ENCODE measurements at places on chromosomes 3 and 15.

DNA sequence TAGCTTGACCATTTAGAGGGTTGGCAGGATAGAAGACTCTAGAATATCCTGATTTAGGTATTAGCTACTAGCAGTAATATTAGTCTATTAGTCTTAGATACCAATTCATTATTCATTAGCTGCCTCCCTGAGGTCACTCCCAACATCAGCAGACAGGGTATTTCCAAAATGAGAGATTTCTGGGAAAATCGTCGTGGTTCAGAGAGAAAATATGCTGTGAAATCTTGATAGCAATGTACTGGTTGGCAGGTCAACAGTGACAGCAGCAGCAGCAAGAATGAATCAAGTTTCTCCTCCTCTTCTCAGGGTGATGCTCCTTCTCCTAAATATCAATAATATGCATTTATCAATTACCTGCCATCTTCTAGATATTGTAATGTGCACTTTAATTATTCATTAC is 41.3 kb upstream of the ROBO1 start:
- DNase-seq: no peak

- DNase-seq: no peak
These were observed 18.3 kb downstream of the CALML4 start for GRCh38 chr15:68186671-68187397.

DNA sequence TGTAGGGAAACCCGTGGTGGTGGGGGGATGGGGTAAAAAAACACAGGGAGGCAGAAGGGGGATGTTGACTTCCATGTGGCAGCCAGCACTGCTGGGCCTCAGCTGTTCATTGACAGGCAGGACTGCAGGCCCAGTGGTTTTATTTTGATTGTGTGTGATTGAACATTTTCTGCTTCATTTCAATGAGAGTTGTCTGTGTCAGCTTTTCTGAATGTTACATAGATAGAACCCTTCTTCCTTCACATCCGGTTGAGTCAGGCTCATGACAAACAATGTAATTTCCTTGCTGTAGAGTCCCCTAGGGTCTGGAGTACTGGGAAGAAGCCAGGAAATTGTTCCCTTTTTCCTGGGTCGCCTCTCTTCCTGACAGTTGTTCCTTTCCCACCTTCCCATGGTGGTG is 8.2 kb upstream of the RPP25 start:
- DNase-seq: no peak

DNA sequence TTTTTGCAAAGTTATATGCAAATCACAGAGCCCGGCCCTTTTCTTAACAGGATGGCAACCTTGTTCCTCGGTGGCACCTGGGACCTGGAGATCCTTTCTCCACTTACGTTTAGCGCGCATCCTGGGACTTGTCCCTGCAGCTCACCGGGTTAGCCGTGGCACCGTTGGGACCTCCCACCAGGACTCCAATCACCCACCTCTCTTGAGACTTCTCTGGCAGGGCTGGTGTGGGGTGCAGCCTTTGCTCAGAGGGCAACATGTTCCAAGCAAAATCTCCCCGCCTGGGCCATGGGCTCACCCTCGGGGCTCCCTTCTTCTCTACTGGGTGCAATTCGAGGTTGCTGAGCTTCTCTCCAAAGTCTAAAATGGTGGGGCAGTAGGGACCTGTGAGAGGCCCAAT is 211.9 kb upstream of the UMPS start:
- DNase-seq: no peak

DNA sequence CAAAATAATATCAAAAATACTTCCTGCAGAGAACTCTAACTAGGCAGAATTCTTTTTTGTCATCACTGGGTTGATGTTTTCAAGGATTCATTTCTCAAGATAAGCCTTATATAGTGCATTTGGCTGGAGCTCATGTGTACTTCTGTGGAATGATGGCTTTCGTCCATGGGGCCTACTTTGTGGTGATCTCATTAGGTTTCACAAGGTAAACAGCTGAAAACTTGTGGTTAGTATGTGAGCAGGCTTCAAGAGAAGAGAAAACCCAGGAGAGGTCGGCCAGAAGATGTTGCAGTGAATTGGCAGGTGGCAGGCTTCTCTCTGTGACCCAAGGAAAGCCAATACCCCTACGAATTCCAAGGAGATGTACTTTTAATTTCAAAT is 121.4 kb upstream of the PHLDB2 start:
- DNase-seq: no peak

- no peak for DNase-seq
These were observed 22.9 kb downstream of the MBNL1 start for GRCh38 chr3:152291649-152292066.

- peak; percentile 74 for DNase-seq
These were observed 63.2 kb downstream of the HCN4 start for GRCh38 chr15:73305331-73306211.

DNA sequence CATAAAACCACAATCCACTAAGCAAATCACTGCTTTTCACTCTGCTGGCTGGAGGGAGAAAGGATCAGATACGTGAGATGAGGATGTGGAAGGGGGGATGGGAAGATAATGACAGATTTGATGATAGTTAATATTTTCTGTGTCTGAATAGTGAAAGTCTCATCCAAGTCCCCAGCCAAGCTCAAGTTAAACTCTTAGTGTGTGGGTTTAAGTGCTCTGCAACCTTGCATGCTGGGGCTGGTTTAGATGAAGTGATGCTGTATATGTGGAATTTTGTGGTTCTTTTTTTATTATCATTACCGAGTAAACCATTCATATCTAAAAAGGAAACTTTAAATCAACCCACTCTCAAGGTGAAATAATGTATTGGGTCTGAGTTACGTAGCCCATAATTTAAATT is 111.0 kb downstream of the TPRG1 start:
- DNase-seq: no peak

GRCh38 chr3:62446337-62446940 is 73.1 kb upstream of the FEZF2 start:
- DNase-seq: no peak

- DNase-seq: peak; percentile 39
These were observed 44.4 kb downstream of the PCOLCE2 start for GRCh38 chr3:142844339-142844977.

DNA sequence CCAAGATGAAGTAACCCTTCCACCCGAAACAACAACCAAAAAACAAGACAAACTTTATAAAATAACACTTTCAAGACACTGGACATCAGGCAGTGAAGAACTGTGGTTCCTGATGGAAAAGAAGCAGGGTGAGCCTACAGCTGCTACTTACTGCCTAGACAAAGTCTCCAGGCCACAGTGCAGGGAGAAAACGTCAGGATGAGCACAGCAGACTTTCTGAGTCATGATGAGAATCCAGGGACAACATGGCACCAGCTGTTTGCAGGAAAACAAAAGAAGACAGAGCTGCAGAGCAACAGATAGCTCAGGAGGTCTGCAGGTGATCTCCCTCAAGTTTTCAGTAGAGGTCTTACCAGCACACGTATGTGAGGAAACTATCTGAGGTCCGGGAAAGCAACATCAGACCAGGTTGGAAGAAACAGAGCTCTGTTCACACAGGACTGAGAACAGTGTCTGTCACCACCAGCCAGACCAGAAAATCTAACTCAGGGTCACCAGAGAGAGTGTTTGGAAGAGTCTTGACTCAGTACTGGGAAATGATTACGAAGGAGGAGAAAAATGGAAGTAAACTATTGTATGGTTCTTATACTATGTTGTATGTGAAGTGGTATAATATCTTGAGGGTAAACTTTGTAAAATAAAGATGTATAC is 108.9 kb downstream of the ANO10 start:
- no peak for DNase-seq

DNA sequence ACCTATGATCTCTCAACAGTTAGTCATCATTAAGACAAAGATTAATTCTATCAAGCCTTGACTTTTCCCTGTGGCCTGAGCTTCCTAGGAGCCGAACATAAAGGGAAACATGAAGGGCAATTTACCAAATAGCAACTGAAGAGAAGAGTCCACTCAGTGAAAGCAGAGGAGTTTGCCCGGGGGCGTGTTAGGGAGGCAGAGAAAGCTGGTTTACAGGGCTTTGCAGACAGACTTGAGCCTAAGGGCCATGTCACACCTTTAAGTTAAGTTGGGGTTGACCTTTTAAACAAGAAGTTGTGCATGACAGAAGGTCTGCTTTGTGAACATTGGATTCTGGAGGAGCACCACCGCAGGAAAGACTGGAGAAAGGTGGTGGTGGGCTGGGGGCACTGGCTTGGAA is 701.8 kb upstream of the CFAP20DC start:
- no peak for DNase-seq

- no peak for DNase-seq
These were observed 31.2 kb downstream of the C3orf20 start for GRCh38 chr3:14706096-14706495.

DNA sequence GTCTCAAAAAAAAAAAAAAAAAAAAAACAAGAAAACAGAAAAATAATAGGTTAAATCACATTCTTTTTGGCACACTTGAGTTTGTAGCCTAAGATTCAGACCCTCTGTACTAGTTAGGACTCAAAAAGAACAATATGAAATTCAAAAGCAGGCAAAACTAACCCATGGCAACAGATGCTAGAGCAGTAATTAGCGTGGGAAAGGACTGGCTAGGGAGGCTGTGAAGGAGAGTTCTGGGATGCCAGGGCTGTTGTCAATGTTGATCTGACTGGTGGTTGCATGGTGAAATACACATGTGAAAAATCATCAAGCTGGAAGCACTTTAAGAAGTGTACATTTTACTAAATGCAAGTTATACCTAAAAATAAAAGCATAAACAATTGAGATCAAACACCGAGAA is 35.6 kb downstream of the KLHL6 start:
- DNase-seq: no peak

DNA sequence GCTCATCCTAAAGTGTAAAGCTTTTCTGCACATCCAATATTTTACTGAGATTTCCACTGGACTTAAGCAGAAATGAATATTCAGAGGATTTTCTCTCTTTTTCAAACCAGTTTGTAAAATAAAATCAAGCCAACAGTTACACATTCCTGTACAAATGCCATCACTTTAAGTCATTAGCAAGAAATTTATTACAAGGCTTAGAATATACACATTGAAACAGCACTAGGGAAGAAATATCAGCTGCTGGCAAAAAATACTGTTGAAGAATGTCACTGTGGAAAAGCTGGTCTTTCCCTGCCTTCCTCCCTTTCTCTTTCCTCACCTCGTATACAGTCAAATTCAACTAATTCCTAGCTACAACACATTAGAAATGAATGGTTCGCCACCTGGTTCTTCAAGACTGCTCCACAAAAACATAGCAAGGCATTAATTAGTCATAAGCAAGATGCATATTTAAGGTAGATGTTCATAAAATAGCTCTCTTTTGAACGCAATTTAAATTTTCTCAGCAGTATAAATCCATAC is 21.3 kb downstream of the PLOD2 start:
- no peak for DNase-seq

DNA sequence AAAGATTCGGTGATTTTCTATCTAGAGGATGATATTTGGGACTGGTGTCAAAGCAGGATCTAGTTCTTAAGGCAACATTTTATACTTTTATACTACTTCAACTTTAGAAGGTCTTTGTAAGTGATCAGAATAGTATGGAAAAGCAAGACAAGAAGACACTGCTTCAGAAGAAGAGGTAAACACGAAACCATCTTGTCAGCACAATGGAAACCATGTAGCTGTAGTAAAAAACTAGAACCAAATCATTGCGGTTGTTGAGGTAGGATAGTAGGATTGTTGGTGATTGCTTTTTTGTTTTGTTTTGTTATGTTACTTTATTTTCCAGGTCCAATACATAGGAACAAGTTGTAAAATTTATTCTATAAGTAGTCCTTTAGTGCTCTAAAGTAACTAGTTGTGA is 40.0 kb downstream of the SEMA6D start:
- DNase-seq: no peak

DNA sequence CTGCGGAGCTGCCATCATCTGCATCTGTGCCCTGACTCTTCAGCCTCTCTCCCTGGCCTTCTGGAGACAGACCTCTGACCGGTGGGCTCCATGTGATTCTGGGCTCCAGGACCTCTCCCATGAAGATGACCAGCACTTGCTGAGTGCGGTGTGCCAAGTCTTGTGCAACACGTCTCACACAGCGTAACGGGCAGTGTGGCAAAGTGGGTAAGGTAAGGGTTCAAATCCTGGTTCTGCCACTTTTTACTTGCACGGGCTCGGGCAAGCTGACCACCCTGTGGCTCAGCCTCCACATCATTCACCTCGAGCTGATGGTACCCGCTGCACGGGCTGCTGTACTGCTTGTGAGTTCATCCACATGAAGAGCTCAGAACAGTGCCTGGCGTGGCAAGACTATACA is 6.5 kb upstream of the SYNM start:
- no peak for DNase-seq

- DNase-seq: no peak
These were observed 62.7 kb downstream of the NPTN start for GRCh38 chr15:73570355-73571032.

GRCh38 chr15:101277943-101278564 is 769 bp upstream of the SELENOS start:
- no peak for DNase-seq

DNA sequence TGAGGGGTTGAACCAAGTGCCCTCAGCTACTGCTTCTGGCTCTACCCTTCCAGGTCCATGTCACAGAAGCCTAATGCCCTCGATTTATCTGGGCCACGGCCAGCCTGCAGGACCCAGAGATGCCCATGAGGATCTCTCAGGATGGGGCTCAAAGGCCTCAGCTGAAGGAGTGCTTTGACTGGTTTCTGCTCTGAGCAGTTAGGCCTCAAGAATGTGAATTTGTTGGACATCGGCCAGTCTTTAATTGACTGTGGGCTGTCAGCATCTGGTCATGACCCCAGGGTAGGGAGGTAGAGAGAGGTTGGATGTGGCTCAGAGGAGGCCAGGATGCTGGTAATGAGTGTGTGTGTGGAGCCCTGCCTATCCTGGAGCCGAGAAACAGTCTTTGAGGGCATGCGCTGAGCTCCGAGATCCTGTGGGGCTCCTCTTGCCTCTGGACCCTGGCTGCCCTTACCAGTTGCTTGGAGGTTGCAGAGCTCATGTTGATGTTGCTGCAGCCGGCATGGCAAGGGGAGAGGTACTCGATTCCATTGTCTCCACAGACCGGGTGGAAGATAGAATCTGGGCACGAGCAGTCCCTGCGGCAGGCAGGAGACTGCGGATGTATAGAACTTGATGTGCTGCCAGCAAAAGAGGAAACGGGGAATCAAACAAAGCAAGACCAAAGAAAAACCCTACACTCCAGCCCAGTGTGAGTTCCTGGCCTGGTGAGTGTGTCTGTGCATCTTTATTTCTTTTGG is 49.1 kb upstream of the RAB6B start:
- DNase-seq: peak; percentile 75

DNA sequence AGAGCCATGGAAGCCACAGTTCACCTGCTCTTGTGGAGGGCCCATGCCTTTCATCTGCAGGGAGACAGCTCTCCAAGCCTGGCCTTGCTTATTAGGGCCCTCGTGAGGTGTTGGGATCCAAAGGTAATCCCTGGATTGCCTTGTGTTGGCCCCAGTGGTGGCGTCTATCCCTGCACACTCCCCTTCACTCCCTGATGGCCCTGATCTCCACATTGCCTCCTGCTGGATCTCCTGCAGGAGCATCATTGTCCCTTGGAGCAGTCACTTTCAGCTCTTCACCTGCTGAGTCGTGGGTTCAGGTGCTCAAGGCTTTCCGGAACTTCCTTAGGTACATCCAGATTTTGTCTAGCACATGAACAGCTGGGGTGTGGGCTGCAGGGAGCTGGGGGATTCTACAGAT is 7.0 kb downstream of the PPCDC start:
- DNase-seq: no peak

- DNase-seq: no peak
These were observed 550.2 kb downstream of the ZBBX start for GRCh38 chr3:166829896-166830295.

All from KBM-7 (cell line).